Renal pelvis (tissue), 12 donors: ENCODE measurements at places on chromosomes 13 and 19. TPM values are rescaled to one million over a fixed set of nuclear protein-coding genes. Genes with fewer than 3 reads are reported as not detected.

The CBLC gene
- 7.4 TPM for polyA plus RNA-seq

The EPSTI1 gene
- 13.7 TPM for polyA plus RNA-seq

The SIGLEC9 gene
- polyA plus RNA-seq, result 1.5 TPM

The DDX39A gene
- 67.7 TPM for polyA plus RNA-seq

The MAST1 gene
- polyA plus RNA-seq, result 1.1 TPM

The ZNF837 gene
- 6.2 TPM for polyA plus RNA-seq

The MEF2B gene
- 3.0 TPM for polyA plus RNA-seq

The OLFM4 gene
- 0.58 TPM for polyA plus RNA-seq

The TRMT1 gene
- polyA plus RNA-seq, result 42.9 TPM

The ATCAY gene
- 0.44 TPM for polyA plus RNA-seq
